ENCODE measurements at places on chromosomes 13 and 19.

DNA sequence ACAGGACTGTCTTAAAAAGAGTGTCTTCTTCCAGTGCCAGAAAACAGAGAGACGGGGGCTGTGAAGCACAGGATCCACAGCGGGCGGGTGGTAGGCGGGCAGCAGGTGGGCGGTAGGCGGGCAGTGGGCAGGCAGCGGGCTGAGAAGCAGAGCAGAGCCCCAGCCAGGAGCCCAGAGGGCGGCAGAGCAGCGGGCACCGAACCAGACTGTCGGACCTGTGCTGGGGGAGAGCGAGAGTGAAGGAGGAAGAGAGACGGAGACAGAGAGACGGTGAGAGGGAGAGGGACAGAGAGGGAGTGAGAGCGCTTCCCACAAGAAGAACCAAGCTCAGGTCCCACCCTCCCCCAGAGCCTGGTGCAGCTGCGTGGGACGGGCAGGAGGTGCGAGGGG lies 30.3 kb downstream of the RASA3 start:
- no peak for DNase-seq
- no peaks in the 10 kb centered on the region for H3K27me3 ChIP-seq
- H3K36me3 ChIP-seq: no peaks in the 10 kb centered on the region
- H3K27ac ChIP-seq: peak overlapping the region; percentile 77
- no peak overlapping the region for H3K4me3 ChIP-seq

DNA sequence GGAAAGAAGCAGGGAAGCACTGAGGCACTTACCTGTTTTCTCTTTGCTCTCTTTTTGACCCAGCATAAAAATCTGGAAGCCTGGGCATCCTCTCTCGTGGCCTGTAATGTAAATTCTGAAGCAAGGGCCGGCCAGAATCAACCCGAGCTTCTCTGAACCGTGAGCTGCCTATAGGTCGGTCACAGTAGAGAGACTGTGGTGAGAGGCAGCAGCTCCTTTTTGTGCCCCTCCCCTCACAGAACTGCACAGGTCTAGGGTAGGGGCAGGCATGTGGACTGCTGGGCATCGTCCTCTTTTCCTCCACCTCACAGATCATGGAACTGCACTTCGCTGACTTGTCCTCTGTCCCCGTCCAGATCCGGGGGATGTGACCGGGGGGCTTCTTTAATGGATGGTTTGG lies 12.5 kb downstream of the FAM124A start:
- no peak overlapping the region for H3K4me3 ChIP-seq
- no peak for DNase-seq
- H3K27ac ChIP-seq: no peak overlapping the region

DNA sequence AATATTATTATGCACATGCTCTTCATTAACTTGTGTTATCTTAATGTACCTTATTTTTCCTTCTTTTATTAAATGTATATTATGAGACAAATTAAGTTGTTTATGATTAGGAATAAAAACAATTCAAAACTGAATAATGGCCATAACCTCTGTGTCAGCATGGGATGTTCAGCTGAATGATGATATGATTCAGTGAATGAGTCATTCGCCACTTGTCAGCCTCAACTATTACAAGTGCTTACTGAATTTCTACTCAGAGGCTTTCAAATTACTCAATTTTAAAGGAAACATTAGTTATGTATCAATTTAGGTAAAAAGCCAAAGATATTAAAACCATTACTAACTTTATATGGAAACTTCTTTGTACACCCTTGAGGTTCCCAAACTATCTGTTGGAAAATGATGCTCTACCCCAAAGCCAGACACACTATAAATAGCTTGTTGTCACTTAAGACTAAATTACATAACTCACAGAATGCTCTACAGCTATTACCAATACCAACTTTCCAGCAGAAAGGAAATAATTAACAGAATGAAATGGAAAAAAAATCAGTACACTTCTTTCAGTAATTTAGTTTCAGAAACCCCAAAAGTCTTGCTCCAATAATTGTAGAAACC lies 14.4 kb downstream of the LIG4 start:
- no peaks in the 10 kb centered on the region for H3K36me3 ChIP-seq
- no peaks in the 10 kb centered on the region for H3K4me1 ChIP-seq
- H3K27ac ChIP-seq: no peak overlapping the region

DNA sequence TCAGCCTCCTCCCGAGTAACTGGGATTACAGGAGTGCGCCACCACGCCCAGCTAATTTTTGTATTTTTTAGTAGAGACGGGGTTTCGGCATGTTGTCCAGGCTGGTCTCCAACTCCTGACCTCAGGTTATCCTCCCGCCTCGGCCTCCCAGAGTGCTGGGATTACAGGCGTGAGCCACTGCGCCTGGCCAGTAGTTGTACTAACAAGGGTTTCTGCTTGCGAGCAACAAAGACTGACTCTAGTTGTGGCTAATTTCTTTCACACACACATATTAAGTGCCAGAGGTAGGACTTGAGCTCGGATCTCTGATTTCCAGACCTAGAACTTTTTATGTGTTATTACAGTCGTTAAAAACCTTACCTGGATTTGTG lies 635 bp upstream of the PCCA start:
- H3K27me3 ChIP-seq: no peaks in the 10 kb centered on the region
- H3K4me1 ChIP-seq: peaks cover 47% of the 10 kb centered on the region
- DNase-seq: no peak
- H3K36me3 ChIP-seq: peaks cover 6% of the 10 kb centered on the region
- peak overlapping the region; percentile 86 for H3K4me3 ChIP-seq

- H3K36me3 ChIP-seq: peaks cover 18% of the 10 kb centered on the region
- H3K27me3 ChIP-seq: no peaks in the 10 kb centered on the region
- no peak for DNase-seq
- no peaks in the 10 kb centered on the region for H3K4me1 ChIP-seq
Observed at GRCh38 chr13:99374169-99374991, 67.2 kb upstream of the GPR183 start.

- no peak overlapping the region for H3K27ac ChIP-seq
- H3K4me1 ChIP-seq: no peaks in the 10 kb centered on the region
- no peak for DNase-seq
- H3K27me3 ChIP-seq: no peaks in the 10 kb centered on the region
Observed at GRCh38 chr13:94641409-94641941, 39.8 kb downstream of the GPR180 start.

DNA sequence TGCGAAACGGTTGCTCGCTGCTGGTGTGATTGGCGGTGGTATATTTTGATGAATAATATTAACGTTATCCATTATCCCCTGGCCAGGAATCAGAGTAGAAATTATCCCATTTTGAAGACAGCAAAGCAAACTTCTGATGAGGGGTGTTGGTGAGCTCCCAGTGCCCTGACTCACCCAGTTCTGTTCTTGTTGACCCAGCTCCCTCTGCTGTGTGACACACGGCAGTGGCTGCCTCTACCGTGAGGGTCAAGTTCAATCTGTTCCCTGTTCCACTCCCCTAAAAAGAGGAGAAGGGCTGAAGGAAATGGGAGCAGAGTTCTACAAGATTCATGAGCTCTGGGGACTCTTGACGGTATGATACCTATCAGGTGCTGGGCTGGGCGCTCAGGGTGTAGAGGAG lies 2.0 kb downstream of the CAMSAP3 start:
- no peak for DNase-seq
- no peaks in the 10 kb centered on the region for H3K36me3 ChIP-seq
- peaks cover 83% of the 10 kb centered on the region for H3K27me3 ChIP-seq
- no peak overlapping the region for H3K4me3 ChIP-seq
- no peak overlapping the region for H3K27ac ChIP-seq

DNA sequence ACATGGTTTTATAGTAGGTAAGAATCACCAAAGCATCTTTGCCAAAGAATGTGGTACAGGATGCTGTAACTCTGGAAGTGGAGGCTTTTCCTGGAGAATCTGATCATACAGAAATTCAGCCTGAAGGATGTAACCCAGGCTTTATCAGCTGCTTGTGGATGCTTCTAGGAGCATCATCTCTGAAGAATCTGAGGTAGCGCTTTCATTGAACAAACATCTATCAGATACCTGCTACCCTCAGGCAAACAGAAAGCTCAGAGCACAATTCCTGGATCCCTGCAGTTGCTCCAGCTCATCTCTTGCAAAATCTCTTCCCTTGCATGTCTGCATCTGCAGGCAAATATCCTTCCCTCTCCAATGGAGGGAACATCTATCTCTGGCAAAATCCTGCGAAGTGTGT lies 9.3 kb downstream of the FAM124A start:
- DNase-seq: no peak
- H3K27me3 ChIP-seq: no peaks in the 10 kb centered on the region
- H3K4me3 ChIP-seq: no peak overlapping the region
- peak overlapping the region; percentile 90 for H3K27ac ChIP-seq
- peaks cover 64% of the 10 kb centered on the region for H3K4me1 ChIP-seq

DNA sequence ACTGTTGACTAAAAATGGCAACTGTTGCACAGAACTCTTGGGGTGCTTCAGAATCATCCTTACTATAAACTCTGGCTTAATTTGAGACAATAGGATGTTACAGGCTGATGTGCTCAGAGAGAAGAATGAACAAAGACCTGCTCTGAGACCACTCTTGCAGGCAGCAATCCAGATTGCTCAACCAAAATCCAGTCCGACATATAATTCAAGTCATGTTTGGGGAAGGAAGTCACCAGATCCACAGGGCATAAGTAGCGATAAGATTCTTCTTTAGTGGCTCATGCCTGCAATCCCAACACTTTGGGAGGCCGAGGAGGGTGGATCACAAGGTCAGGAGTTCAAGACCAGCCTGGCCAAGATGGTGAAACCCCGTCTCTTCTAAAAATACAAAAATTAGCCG lies 20.6 kb downstream of the MTMR6 start:
- no peak for DNase-seq
- H3K4me3 ChIP-seq: no peak overlapping the region
- no peaks in the 10 kb centered on the region for H3K4me1 ChIP-seq
- no peak overlapping the region for H3K27ac ChIP-seq
- no peaks in the 10 kb centered on the region for H3K27me3 ChIP-seq
- peaks cover 22% of the 10 kb centered on the region for H3K36me3 ChIP-seq

GRCh38 chr19:15378534-15379082 lies 979 bp downstream of the AKAP8 start:
- peak overlapping the region; percentile 74 for H3K4me3 ChIP-seq
- peaks cover 58% of the 10 kb centered on the region for H3K4me1 ChIP-seq
- peak overlapping the region; percentile 99 for H3K27ac ChIP-seq
- no peak for DNase-seq

GRCh38 chr13:66780814-66781213 lies 449.3 kb downstream of the PCDH9 start:
- no peaks in the 10 kb centered on the region for H3K36me3 ChIP-seq
- no peak for DNase-seq
- no peak overlapping the region for H3K27ac ChIP-seq
- H3K4me3 ChIP-seq: no peak overlapping the region
- H3K27me3 ChIP-seq: no peaks in the 10 kb centered on the region

DNA sequence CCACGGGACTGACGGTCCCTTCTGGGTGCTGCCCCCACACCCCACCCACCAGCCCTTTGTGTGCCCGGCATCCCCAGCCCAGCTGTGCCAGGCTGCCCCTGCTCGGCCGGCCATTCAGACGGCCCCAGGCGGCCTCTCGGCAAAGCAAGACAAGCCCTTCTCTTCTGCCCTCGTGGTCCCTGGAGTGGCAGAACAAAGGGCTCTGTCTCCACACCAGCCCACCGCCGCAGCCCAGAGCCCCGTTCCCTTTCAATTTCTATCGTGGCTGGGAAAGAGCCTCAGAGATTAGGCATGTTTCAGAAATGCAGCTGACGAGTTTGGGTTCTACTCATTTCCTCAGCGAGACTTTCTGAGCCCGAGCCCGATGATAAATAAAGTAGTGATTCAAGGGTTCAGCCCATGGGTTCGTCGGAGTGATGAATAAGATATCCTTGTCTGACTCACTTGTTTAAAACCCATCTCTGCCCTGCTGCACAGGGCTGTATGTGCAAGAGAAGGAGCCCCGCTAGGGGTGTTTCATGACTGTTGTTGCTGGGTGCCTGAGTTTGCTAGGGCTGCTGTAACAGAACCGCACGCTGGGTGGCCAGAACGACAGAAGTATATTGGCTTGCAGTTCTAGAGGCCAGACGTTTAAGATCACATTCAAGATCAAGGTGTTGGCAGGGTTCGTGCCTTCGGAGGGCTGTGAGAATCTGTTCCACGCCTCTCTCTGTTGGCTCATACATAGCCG lies 4.3 kb downstream of the MYO9B start:
- H3K4me3 ChIP-seq: peak overlapping the region; percentile 48
- H3K4me1 ChIP-seq: peaks cover 70% of the 10 kb centered on the region
- H3K27ac ChIP-seq: peak overlapping the region; percentile 89
- no peaks in the 10 kb centered on the region for H3K27me3 ChIP-seq
- H3K36me3 ChIP-seq: peaks cover 7% of the 10 kb centered on the region

GRCh38 chr19:2359992-2360685 lies at the start of gene TMPRSS9:
TMPRSS9 (plus strand) TSS chr19:2360265; CDS start chr19:2389786, 29,521 bp downstream.
- no peaks in the 10 kb centered on the region for H3K4me1 ChIP-seq
- H3K27ac ChIP-seq: no peak within 1 kb of the TSS
- DNase-seq: no peak
- H3K27me3 ChIP-seq: peaks cover 26% of the 10 kb centered on the region
- peaks cover 1% of the 10 kb centered on the region for H3K36me3 ChIP-seq

DNA sequence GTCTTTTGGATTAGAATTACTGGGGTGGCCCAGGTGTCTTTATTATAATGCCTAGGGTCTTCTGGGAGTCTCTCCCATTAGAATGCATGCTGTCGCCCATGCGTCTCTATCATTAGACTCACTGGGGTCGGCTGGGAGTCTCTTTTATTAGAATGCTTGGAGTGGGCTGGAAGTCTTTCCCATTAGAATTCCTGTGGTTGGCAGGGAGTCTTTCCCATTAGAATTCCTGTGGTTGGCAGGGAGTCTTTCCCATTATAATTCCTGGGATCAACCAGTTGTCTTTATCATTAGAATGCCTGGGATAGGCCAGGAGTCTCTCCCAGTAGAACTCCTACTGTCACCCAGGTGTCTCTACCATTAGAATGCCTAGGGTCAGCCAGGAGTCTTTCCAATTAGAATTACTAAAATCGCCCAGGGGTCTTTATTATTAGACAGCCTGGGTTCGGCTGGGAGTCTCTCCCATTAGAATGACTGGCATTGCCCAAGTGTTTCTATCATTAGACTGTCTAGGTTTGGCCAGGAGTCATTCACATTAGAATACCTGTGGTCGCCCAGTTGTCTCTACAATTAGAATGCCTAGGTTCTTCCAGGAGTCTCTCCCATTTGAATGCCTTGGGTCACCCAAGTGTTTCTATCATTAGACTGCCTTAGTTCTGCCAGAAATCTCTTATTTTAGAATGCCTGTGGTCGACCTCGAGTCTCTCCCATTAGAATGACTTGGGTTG lies 1558.5 kb downstream of the UQCRFS1 start:
- no peaks in the 10 kb centered on the region for H3K36me3 ChIP-seq
- no peaks in the 10 kb centered on the region for H3K27me3 ChIP-seq

- H3K36me3 ChIP-seq: peaks cover 12% of the 10 kb centered on the region
Observed at GRCh38 chr13:102606537-102607309, 9.9 kb downstream of the TPP2 start.

All from esophagus muscularis mucosa (tissue), 4 donors.